ENCODE measurements at places on chromosomes 5 and 9.

- DNase-seq: peak; percentile 53
These were observed 82.7 kb downstream of the HSD17B3 start for GRCh38 chr9:96219026-96219899.

GRCh38 chr5:103293719-103294118, 35.2 kb downstream of the MACIR start:
- DNase-seq: no peak

DNA sequence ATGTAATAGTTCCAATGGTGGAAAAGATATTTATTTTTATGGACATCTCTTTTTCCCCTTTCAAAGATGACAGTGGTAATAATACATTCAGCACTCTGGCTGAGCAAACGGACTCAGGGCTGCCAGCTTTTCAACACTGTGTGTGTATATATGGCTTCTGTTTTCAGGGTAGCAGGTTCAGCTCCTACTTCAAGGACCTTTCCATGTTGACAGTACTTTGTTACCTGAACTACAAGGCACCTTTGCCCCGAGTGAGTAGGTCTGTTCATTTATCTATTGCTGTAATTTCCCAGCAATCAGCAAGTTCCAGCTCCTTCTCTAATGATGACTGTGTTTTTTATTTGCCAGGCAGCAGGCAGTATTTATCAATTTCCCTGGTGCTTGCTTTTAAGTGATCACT, 387.4 kb upstream of the KIF2A start:
- DNase-seq: no peak

- DNase-seq: no peak
These were observed 57.3 kb downstream of the CMYA5 start for GRCh38 chr5:79746642-79747569.

GRCh38 chr5:94312298-94312697, 306.1 kb downstream of the KIAA0825 start:
- DNase-seq: no peak

- DNase-seq: no peak
These were observed 27.6 kb upstream of the SMIM23 start for GRCh38 chr5:171757853-171758535.

GRCh38 chr5:75460532-75460931, 50.9 kb downstream of the CERT1 start:
- no peak for DNase-seq

- DNase-seq: no peak
These were observed 416.5 kb downstream of the KDM4C start for GRCh38 chr9:7174301-7174700.

GRCh38 chr5:27080147-27080546, 41.8 kb upstream of the CDH9 start:
- DNase-seq: no peak

GRCh38 chr9:4442806-4443205, 47.5 kb upstream of the SLC1A1 start:
- DNase-seq: no peak

Data from stimulated activated CD4-positive, alpha-beta T cell treated with anti-CD3 and anti-CD28 coated beads, Interleukin-4, amount 100 ng/mL, for 1 hour (primary cell).